ENCODE measurements at places on chromosomes 2 and 18.
A peak's percentile ranks its signal among the peaks of the same experiment; 100 is the strongest.

GRCh38 chr2:64424416-64424987 lies 29.5 kb upstream of the LGALSL start:
- DNase-seq, result no peak

GRCh38 chr2:18749912-18750526 lies 160.7 kb upstream of the NT5C1B start:
- DNase-seq, result peak; percentile 2

GRCh38 chr2:23550553-23550952 lies 165.6 kb downstream of the KLHL29 start:
- no peak for DNase-seq

GRCh38 chr2:119184512-119184911 lies 26.0 kb upstream of the C1QL2 start:
- no peak for DNase-seq

GRCh38 chr18:2087877-2088673 lies 483.2 kb downstream of the METTL4 start:
- no peak for DNase-seq

DNA sequence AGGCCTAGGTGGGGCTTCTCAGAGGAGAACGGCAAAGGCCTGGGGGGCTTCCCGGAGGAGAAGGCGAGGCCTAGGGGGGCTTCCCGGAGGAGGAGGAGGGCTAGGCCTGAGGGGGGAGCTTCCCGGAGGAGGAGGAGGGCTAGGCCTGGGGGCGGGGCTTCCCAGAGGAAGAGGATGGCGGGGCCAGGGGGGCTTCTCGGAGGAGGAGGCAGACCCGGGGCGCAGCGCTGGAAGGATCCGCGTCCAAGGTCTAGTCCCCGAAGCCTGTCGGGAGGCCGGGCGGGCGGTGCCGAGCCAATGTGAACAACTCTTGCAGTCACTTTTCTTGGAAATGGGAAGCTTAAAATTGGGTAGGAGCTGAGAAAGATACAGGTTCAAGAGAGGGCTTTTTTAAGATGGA lies 30.0 kb upstream of the TUBA3D start:
- no peak for DNase-seq

- no peak for DNase-seq
Observed at GRCh38 chr18:55101458-55101824, 142.2 kb upstream of the CCDC68 start.

- no peak for DNase-seq
Observed at GRCh38 chr2:129775952-129776653, 203.4 kb upstream of the RAB6C start.

DNA sequence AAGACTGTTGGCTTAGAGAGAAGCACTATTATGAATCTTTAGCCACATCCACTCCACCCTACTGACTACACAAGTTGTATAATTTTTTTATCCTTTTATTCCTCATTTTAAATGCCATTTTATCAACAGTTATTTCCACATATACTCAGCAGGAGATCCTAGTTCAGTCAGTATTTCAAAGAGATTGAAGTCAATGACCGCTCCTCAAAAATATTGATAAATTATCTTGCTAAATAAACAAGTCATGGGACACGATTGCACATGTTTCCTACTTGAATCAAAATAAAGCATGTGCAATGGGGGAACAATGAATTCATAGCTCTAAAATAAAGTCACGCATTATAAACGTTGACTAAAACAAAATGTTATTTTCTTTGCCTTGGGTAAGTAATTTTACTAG lies 496.5 kb downstream of the LRRTM4 start:
- no peak for DNase-seq

DNA sequence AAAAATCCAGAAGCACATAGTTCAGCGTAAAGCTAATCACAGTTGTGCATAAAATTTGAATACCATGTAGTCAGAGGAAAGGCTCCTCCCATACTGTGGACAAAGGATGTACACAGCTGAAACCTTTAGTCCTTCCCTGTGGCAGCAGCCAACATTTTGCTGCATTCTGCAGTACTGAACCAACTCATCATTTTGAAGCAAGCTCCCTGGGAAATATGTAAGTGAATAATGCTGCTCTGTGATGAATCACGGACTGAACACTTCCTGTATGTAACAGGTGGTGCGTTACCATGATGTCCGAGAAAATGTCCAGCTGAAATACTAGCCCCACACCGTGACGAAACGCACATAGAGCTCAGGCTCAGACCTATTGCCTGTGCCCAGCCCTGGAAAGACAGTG lies 421.1 kb upstream of the RAB12 start:
- no peak for DNase-seq
